ENCODE measurements at places on chromosomes 11 and 22.

DNA sequence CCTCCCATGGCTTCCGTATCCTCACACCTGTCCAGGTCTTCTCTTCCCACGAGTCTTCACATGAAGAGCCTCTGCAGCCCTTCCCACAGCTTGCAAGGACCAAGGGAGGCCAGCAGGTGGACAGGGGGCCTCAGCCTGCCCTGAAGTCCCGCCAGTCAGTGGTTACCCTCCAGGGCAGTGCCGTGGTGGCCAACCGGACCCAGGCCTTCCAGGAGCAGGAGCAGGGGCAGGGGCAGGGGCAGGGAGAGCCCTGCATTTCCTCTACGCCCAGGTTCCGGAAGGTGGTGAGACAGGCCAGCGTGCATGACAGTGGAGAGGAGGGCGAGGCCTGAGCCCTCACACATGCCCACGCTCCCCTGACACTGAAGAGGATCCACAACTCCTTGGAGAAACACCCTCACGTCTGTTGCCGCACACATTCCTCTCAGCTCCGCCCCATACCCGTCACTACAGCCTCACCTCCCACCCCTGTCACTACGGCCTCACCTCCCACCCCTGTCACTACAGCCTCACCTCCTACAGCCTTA lies 8.3 kb downstream of the SSH3 start:
- no peak for DNase-seq

DNA sequence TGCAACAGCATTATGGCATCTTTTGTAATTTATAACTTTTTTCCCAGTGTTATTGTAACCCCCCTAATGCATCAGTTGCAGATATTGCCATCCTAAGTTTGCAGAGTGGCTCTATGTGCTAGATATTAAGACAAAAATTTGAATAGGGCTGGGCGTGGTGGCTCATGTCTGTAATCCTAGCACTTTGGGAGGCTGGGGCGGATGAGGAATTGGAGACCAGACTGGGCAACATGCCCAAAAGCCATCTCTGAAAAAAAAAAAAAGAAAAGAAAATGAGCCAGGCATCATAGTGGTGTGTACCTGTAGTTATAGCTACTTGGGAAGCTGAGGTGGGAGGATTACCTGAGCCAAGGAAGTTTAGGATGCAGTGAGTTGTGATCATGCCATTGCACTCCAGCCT lies 50.1 kb upstream of the MUC15 start:
- DNase-seq = no peak

DNA sequence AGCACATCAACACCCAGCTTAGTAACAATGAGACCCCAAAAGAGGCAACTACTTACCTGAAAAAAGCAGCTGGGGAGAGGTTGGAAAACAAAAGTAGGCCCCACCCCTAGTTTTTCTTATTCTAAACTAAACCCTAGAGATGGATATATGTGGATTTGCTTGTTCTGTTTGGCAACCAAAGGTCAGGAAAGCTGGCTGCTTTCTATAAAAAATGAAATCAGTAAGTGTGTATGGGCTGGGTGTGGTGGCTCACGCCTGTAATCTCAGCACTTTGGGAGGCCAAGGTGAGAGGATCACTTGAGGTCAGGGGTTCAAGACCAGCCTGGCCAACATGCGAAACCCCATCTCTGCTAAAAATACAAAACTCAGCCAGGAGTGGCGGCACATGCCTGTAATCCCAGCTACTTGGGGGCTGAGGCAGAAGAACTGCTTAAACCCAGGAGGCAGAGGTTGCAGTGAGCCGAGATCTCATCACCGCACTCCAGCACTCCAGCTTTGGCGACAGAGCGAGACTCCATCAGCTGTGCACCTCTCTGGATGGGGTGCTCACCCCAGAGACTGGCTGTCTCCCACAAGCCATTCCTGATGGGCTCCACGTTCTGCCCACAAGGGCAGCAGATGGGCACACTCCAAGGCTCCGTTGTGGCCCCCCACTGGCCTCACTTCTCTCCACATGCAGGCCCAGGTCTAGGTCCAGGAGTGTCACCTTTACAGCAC lies 30.0 kb downstream of the PACSIN2 start:
- no peak for DNase-seq

GRCh38 chr11:45057938-45058646 lies 88.3 kb upstream of the PRDM11 start:
- DNase-seq = no peak

GRCh38 chr11:66719111-66719872 lies 9.7 kb downstream of the SPTBN2 start:
- DNase-seq = no peak

DNA sequence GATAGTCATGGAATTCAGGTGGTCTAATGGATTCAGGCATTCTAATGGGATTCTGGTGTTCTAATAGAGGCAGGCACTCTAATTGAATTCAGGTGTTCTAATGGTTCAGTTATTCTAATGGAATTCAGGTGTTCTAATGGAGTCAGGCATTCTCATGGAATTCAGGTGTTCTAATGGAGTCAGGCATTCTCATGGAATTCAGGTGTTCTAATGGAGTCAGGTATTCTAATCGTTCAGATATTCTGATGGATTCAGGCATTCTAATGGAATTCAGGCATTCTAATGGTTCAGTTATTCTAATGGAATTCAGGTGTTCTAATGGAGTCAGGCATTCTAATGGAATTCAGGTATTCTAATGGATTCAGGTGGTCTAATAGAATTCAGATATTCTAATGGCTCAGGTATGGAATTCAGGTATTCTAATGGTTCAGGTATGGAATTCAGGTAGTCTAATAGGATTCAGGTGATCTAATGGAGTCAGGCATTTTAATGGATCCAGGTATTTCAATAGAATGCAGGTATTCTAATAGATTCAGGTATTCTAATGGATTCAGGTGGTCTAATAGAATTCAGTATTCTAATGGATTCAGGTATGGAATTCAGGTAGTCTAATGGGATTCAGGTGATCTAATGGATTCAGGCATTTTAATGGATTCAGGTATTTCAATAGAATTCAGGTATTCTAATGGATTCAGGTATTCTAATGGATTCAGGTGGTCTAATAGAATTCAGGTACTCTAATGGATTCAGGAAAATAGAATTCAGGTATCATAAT lies 22.0 kb upstream of the PHF21B start:
- no peak for DNase-seq

DNA sequence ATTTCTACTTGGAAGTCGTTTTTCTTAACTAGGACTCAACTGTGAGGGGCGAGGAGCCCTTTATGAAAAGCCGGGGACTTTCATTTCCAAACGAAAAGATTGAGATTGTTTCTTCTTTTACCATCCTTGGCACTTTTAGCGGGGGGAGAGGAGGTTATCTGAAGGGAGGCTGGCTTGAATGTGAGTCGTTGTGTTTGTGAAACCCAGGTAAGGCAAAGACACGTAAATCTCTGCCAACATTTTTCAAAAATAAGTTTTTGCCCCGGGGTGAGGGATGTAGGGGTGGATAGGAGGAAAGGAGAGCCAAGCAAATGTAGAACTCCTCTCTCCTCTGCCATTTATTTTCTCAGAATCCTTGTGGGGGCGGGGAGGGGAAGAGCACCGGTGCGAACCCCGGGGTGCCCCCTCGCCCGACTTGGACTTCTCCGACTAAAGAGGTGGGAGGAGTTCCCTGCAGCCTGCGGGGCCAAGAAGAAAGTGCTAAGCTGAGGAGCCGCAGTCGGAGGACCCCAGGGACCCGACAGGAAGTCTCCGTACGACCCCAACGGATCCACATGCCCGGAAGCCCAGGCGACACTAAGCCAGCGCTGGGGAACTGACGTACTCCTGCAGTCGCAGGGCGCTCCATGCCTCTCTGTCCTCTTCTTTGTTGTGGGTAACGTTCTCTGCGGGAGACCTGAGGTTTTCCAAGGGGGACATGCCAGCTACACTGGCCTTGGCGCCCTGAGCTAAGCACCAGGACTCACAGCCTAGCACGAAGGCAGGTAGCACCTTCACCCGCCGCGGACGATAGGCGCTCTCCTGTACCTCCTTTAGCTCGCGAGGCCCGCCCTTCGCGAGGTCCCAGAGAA lies 2.4 kb upstream of the WT1 start:
- DNase-seq = no peak

- no peak for DNase-seq
Measured at GRCh38 chr22:30435674-30436126, 10.1 kb downstream of the MTFP1 start.

DNA sequence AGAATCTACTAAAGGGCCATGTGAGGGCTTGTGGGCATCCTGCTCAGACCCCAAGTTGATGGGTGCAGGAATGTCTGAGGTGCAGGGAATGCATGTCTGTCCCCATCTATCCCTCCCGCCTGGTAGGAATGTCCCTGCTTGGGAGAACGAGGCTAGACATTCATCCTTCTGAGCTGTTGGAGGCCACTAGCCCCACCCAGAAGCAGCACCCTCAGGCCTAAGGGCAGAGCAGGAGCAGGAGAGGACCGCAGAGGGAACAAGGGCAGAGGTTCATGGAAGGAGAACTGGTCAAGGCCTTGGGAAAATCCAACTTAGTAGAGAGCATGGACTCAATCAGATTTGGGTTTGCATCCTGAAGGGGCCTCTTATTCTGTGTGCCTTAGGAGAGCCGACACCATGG lies 22.1 kb upstream of the LMO1 start:
- DNase-seq = no peak

DNA sequence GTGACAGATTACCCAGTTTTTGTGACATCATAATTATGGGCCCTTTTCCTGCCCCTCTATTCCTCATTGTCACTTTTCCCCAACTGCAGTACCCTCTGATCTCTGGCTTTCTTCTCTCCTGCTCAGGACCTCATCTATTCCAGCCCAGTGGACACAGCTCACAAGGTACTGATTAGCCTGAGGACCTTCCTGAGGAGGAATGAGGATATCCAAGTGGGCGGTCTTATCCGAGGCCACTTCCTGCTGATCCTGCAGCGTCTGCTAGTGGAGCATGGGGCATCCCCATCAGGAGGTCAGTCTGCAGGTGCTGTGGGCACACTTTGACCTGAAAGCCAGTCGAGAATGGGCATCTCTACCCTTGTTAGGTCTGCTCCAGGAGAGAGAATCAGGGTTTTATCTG lies 24.5 kb upstream of the CCDC134 start:
- no peak for DNase-seq

GRCh38 chr11:95799546-95799945 lies 9.2 kb downstream of the CEP57 start:
- DNase-seq = no peak

- no peak for DNase-seq
Measured at GRCh38 chr11:134799386-134799785, 387.3 kb upstream of the B3GAT1 start.

DNA sequence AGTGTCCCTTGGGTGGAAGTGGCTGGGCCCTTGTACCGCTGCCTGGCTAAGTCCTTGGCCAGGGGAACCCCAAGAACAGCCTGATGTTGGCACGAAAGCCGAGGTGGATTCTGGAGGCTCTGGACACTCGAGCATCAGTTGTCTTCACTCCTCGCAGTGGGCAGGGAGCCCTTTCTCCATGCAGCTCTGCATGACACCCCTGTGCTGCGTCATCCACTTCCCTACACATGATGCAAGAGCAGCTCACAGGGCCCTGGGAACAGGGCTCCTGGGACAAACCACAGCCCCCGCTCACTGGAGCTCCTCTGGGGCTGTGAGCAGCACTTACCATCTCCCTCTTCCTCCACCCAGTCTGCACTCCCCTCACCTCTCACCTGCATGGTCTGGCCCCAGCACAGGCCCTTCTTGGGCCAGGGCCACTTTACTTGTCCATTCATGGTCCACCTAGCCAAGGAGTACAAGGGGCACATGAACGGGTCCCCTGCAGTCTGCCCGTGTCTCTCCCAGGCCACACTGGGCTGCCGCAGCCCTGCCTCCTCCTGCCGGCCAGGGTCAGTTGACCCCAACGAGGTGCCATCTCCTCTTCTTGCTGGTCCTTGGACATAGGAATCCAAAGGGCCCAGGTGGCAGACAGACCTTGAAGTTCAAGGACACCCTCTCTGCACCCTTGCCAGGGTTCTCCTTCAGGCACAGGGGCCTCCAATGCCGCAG lies 66.5 kb downstream of the IGF2 start:
- no peak for DNase-seq

DNA sequence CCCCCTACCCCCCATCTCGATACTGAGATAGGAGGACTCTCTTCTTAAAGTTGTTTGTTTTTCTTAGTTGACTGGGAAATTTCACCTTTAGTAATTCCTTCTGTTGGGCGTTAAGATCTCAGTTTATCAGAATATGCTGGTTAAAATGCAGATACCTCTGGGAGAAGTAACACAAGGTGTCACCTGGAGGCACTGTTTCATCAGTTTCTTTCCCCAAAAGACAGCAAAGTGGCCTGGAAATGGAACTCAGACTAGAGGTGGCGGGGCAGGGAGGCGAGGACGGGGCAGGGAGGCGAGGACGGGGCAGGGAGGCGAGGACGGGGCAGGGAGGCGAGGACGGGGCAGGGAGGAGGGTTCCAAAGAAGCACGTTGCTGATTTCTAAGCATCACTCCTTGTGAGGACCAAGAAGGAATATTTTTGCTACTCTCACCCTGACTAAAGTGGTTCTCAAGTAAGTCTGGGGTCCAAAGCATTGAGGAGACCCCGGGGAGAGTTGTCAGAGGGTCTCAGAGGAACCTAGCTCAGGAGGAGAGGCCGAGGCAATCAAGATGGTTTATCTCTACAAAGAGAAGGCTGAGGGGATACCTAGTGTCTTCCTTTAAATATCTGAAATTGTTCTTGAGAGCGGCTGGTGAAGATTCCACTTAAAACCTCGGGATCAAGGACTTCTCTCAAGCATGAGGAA lies 147.0 kb upstream of the B3GAT1 start:
- no peak for DNase-seq

DNA sequence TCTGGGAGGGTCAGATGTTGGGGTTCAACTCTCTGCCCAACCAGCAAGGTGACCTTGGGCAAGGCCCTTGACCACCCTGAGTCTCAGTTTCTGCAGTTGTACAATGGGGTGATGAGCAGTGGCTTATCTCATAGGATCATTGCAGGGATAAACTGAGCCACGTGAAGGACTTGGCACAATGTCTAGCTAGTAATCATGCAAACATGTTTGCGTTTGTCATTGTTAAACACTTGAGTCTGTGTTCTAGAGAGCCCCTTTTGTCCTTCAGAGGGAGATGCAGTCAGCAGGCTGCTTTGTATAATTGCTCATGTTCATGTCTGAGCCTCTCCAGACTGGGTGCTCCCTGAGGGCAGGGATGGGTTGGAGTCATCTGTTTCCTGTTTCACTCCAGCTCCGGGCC lies 15.8 kb downstream of the CD82 start:
- no peak for DNase-seq

- no peak for DNase-seq
Measured at GRCh38 chr22:23203452-23204124, 23.3 kb downstream of the BCR start.

DNA sequence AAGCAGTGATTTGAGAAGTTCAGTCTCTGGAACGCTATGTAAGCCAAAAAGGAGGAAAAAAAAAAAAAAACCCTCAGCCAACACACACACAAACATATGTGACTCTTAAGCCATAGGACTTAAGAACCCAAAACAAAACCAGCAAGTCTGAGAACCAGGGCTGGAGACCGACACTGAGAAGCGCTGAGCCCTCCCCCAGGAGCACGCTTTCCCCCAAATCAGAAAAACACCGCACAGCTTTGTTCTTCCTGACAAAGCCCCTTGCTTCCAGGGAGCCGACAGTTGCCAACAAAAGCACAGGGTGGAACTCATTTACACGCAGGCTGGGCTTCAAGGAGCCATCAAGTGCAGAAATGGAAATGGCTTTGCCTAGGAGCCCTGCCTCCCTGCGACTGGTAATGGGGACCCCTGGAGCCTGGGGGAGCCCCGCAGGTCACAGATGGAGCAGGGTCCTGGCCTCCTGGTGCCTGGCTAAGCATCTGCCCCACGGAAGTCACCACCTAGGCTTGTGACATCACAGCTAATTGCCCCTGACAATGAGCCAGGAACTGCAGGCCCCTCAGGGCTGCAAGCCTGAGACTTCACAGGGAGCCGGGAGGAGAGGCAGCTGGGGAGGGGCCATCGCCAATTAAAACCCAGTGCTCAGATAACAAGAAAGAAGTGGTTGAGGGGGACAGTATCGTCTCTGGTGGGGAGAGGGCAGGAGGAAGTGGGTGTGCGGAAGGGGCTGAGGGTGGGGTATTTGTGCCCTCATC lies 66.9 kb downstream of the NFAM1 start:
- DNase-seq = no peak

All from esophagus squamous epithelium (tissue), 5 donors.